ENCODE measurements at places on chromosomes 12 and 14.

DNA sequence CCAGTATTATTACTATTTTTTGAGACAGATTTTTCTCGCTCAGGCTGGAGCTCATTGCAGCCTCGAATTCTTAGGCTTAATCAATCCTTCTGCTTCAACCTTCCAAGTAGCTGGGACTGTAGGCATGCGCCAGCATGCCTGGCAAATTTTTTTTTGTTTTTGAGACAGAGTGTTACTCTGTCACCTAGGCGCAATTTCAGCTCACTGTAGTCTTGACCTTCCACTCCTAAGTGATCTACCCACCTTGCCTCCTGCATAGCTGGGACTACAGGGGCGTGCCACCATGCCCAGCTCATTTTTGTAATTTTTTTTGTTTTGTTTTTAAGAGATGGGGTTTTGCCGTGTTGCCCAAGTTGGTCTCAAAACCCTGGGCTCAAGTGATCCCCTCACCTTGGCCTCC, 15.2 kb downstream of the ERC1 start:
- DNase-seq, result no peak

GRCh38 chr12:65925626-65926025, 101.3 kb downstream of the HMGA2 start:
- DNase-seq, result peak; percentile 68

DNA sequence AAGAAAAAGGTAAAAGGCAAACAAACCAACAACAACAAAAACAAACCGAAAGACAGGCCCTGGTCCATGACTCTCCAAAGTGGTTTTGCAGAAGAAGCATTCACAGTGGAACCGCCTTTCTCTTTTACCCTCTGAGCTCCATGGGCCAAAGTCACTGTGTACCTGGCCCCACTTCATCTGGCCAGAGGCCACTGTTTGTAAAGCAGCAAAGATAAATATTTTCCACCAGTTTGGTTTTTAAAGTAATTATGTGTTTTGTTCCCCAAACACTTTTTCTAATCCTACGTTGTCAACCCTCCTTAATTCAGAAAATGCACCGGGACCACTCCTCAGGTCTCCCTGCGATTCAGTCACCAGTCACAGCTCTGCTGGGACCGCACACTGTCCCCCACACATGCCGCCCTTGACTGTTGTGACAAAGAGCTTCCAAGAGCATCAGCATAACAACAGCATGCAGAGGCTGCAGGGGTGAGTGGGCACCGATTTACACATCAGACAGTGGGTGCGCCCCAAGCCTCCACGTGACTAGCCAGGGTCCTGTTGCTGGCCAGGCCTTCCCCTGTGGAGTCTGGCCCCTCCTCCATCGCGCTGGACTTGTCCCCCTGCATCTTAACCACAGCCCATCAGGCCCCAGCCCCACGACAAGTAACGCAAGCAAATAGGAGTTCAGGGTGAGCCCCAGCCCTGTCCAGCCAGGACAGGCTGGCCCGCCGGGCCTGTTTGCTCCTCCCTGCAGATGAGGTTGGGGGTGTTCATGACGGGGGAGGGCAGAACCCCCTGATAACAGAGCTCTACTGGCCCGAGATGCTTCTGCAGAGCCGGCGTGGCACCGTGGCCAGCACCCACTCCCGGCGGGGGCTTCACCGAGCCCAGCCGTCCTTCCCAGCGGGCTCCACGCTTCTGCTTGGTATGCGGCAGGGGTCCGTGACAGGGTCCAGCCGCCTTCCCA, 65.2 kb upstream of the DIO3 start:
- DNase-seq, result no peak

DNA sequence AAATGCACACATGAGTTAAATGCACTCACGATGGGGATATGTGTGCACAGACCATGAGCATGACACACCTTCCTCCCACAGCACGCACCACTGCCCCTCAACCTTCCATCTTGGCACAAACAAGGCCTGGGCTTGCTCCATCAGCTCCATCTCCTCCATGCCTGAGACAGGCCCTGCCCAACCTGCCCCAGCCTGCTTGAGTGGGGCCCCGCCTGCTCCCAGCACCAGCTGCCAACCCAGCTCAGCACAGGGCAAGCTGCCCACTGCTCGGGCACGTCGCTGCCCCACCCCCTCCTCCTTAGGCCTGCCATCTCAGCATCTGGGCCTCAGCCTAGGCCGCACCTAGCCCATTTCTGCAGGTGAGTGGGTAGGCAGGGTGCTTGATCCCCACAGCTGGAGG, 27.6 kb upstream of the KRT78 start:
- peak; percentile 87 for DNase-seq

GRCh38 chr14:75070383-75070782, 942 bp downstream of the ZC2HC1C start:
- no peak for DNase-seq

GRCh38 chr12:47272412-47273190, 192.8 kb upstream of the AMIGO2 start:
- no peak for DNase-seq

GRCh38 chr12:98317939-98318899, 197.2 kb upstream of the TMPO start:
- DNase-seq, result no peak

DNA sequence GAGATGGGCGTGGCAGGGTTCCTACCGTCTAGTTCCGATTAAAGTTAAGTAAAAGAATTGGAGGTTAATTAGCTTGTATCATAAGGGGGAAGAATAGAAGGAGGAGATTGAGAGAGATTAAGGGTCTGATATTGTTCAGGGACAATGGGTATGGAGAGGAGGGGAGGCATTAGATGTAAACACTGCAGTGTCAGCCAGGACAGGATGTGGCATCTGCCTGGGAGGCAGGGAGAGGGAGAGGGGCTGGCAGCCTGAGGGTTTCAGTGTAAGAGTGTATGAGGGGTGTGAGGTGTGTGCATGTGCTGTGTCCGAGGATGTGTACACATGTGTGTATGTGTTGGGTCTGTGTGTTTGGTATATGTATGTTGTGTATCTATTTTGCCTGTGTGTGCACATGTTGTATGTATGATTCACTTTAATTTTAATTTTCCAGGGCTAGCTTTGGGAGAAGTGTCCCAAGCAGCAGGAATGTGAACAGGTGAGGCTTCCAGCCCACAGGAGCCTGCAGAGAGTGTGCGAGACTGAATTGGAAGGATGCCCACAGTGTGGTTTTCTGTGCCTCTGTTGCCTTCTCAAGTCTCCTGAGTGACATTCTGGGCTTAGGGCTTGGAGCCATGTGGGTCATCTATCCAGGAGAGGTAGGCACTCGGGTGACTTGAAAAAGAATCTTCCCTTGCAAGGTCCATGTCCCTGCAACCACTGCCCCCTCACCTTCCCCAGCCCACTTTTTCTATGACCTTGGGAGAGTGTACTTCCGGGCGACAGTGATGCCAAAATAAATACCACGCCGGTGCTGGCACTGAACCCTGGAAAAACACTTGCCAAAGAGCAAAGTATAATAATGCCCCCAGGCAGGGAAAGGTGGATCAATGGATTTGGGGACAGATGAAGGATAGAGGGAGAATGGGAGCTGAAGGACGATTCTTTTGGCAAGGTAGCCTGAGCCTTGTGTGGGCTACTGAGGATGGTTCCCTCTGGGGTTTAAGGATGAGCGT, 36.8 kb upstream of the DCD start:
- DNase-seq, result no peak

GRCh38 chr12:48038085-48038484, 33.8 kb upstream of the COL2A1 start:
- no peak for DNase-seq

DNA sequence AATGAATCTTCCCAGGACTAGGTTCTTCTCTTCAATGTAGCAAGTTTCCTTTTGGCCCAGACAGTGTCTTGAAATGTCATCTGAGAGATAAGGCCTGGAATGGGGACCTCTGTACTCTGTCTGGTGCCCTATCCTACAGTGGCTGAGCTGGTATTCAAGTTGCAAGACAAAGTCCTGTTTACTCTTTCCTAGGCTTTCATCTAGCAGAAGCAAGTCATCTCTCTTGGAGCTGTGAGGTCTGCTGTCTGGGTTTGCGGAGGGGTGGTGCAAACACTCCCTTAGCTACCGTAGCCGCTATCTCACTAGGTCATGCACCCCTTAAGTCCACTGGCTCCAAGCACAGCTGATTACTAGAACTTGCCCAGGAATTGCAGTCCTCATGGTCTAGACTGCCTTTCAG, 149.7 kb upstream of the SLC16A7 start:
- DNase-seq, result no peak

- no peak for DNase-seq
These were observed 1039.3 kb upstream of the FOXG1 start for GRCh38 chr14:27727251-27727770.

GRCh38 chr12:6542209-6543009, 8.1 kb downstream of the GAPDH start:
- no peak for DNase-seq

- DNase-seq, result peak; percentile 66
These were observed 1.2 kb downstream of the SOCS2 start for GRCh38 chr12:93573552-93574223.

GRCh38 chr14:46048127-46048526, 603.5 kb downstream of the RPL10L start:
- peak; percentile 70 for DNase-seq

GRCh38 chr12:40446385-40446784, 221.6 kb downstream of the LRRK2 start:
- peak; percentile 30 for DNase-seq

- DNase-seq, result peak; percentile 93
These were observed 335.2 kb downstream of the DPF3 start for GRCh38 chr14:72558721-72559120.

GRCh38 chr12:92110083-92110640, 35.5 kb downstream of the BTG1 start:
- no peak for DNase-seq

DNA sequence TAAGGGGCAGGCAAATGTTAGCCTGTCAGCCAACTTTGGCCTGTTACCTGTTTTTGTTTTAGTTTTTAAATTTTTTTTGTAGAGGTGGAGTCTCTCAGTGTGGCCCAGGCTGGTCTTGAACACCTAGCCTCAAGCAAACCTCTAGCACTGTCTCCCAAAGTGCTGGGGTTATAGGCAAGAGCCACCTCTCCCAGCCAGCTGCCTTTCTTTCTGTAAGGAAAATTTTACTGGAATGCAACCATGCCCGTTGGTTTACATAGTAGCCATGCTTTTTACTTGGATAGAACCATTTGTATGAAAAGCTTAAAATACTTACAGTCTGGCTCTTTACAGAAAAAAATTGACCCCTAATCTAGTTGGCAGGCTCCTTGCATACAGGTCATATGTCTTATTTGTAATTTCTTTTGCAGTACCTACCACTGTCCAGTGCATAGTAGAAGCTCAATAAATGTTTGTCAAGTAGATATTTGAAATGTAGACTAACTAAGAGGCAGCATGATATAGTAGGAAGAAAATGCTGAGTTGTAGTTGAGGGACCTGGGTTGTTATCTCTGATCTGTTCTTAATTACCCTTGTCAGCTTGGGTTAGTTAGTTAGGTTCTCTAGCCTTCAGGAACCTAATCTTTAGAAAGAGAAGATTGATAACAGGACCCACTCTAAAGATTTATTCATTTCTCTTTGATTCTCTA, 4.7 kb downstream of the MDM2 start:
- DNase-seq, result no peak

GRCh38 chr12:94405413-94406116, 54.1 kb downstream of the CEP83 start:
- no peak for DNase-seq

GRCh38 chr12:12872934-12873275, 18.5 kb upstream of the GPRC5A start:
- peak; percentile 51 for DNase-seq

DNA sequence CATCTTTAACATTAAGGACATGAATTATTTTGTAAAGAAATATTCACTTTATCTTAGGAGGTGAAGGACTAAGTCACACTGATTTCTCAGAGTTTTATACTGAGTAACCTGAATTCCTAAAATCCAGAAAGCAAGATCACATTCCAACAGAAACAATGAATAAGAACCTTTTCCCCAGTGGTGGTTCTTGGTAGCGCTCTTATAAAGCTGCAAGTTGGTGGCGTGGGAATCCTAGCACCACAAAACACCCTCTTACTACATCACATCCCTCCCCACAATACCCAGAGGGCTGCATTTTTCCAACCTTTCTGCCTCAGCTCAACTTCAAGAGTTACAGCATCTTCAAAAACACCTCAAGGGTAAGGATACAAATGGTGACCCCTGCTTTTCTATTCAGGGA, 44.0 kb upstream of the SMUG1 start:
- DNase-seq, result peak; percentile 62

GRCh38 chr12:13023811-13024530, 20.2 kb upstream of the FAM234B start:
- DNase-seq, result peak; percentile 65

- DNase-seq, result no peak
These were observed 1.3 kb downstream of the CLSTN3 start for GRCh38 chr12:7131502-7131866.

DNA sequence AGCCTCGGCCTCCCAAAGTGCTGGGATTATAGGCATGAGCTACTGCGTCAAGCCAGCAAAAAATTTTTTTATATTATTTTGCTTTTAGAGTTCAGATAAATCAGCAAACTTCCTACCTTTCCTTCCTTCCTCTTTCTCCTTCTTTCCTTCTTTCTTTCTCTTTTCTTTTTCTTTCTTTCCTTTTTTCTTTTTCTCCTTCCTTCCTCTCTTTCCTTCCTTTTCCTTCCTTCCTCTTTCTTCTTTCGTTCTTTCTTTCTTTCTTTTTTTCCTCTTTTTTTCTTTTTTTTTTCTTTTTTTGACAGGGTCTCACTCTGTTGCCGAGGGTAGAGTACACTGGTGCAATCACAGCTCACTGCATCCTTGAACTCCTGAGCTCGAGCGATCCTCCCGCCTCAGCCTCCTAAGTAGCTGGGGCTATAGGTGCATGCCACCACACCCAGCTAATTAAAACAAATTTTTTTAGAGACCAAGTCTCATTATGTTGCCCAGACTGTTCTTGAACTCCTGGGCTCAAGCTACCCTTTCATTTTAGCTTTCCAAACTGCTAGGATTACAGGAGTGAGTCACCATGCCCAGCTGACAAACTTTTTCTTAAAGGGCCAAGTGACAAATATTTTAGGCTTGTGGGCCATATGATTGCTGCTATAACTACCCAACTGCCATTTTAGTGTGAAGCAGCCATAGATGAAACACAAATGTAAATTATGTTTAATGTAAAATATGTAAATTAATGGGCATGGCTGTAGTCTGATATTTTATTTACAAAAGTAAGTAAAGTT, 7.1 kb upstream of the WASHC4 start:
- peak; percentile 68 for DNase-seq

GRCh38 chr12:89765959-89766824, 57.6 kb upstream of the ATP2B1 start:
- no peak for DNase-seq

DNA sequence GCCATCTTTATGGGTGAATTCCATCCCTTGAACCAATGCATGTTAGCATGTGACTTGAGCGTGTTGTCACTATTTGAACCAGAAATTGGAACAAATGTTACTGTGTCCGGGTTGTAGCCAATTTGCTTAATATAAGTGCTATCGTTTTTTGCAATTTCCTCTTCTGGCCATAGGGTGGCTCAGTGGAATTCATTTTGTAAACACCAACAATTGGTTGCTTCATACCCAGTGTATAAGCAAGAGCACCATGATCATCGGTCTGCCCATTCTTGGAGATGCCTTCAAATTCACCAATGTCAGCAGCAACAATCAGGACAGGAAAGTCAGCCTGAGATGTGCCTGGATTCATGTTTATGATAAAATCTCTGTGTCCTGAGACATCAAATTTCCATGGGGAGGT, 5.0 kb upstream of the NEDD1 start:
- DNase-seq, result no peak

GRCh38 chr12:50187084-50187900, 20.1 kb upstream of the CERS5 start:
- no peak for DNase-seq
